ENCODE measurements at places on chromosomes 11 and 22. TPM values are rescaled to one million over a fixed set of nuclear protein-coding genes. Genes with fewer than 3 reads are reported as not detected.

GRCh38 chr11:83611600-83611999 lies 325.4 kb upstream of the CCDC90B start:
- no peak for DNase-seq

DNA sequence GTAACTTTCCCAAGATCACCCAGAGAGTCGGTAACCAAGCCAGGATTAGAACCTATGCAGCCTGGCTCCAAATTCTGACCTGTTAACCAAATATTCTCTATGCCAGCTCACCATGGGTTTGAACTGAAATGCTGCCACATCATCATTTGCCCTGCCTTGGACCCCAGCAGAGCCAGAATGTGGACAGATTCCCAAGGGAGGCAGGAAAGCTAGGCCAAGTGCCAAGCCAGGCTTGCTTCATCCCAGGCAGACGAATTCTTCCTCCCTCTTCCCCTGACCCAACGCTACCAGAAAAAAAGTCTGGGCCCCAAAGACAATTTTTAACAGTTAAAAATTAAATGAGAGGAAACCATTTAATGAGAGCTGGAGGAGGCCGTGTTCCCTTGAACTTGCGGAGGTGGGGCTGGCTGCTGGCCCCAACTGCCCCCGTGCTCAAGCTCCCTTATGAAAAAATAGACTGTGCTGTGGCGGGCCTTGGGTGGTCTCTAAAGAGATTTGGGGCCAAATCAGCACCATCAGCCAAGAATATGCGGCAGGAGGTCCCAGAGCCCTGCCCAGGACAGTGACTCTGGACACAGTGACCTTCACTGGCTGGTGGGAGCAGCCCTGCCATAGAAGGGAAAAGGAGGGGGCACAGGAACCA lies 184.1 kb upstream of the SYT13 start:
- DNase-seq, result no peak

- peak; percentile 59 for DNase-seq
Observed at GRCh38 chr11:57527056-57527631, 3.4 kb downstream of the TIMM10 start.

GRCh38 chr22:23250056-23250784 lies 69.9 kb downstream of the BCR start:
- no peak for DNase-seq

GRCh38 chr22:19779011-19779421 lies 18.4 kb downstream of the TBX1 start:
- no peak for DNase-seq

DNA sequence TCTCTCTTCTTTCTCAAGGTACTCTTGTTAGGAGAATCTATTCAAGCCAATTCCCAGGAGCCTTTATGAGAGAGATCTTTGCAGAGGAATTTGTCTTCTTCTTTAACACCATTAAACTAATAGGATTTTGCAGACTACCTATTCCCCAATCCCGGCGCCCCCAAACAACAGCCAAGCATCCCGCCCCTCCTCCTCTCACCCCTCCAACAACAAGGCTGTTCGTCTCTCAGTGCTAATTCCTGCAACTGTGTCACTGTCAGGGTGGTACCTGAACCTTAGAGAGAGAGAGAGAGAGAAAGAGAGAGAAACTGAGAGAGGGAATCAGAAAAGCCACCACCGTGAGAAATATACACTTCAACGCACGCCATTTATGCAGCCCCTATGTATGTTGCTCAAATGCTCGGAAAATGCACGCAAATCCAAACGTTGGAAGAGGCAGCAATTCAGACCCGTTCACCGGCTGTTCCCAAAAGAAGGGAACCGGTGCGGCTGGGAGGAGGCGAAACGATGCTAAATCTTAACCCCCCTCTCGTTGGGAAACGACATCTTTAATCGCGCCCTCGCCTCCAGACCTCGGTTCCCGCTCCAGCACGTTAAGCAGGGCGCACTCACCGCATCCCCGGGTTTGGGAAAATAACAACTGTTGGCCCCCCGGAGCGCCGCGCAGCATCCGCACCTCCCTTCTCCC lies 961 bp downstream of the KCNA4 start:
- no peak for DNase-seq

DNA sequence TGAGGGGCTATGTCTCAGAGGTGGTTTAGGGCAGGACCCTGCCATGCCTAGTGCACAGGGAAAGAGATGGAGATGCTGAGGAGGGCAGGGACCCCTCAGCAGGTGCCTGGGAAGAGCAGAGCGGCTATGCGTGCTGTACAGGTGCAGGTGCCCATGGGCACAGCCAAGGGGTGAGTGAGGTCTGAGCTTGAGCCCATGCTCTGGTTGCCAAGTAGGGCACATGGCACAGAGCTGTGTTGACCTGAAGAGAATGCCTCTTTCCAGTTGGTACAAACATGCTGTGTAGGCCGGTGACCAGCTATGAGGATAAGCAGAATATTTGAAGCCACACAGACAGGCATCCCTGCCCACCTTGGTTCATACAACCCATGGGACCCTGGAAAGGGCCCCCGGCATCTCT lies 65.8 kb upstream of the NECTIN1 start:
- no peak for DNase-seq

DNA sequence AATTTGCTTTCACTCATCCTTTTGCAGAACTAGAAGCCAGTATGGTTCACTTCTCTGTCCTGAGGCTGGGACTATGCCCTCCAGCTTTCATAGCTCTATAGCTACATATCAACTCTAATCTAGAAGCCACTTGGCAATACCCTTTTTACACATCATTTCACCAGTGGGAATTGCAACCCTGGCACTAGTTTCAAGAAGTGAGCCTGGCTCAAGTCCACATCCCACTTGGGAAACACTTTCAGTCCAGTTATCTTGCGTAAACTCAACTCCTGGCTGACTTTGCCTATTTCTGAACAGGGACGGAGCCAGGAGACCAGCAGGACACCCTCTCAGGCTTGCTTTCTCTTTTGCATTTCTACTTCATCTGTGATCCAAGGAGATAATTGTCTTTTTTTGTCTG lies 19.9 kb upstream of the FAT3 start:
- DNase-seq, result no peak

GRCh38 chr11:4665424-4665823 lies 21.6 kb downstream of the OR51E1 start:
- no peak for DNase-seq

GRCh38 chr22:19169947-19170318 lies 8.6 kb downstream of the SLC25A1 start:
- no peak for DNase-seq

DNA sequence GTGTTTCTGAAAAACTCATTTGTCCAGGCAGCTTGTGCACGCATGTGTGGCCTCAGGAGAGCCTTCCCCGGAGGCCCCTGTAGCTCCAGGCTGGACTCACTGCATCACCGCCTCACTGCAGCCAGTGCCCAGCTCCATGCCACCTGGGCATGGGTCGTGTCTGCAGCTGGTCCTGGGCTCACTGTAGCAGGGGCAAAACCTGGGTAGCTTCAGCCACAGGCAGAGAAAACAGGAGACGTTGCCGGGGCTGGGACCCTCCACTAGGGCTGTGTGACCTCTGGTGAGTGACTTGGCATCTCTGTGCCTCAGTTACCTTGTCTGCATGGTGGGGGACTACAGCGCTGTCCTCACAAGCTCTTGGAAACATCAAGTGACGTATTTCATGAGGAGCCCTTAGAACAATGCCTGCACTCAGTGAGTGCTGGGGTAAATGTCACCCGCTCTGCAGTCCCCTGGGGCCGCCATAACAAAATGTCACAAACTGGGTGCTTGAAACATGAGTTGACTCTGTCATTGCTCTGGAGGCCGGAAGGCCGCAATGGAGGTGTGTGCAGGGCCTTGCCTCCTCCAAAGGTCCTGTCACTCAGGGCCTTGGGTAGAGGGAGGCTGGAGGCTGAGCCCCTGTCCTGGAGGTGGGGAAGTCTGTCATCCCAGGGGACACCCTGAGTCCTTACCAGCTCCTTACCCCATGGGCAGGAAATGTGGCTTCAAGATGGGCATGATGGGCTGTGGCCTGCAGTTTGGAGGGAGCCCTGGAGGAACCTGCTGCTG lies 488.7 kb downstream of the TBC1D22A start:
- no peak for DNase-seq

GRCh38 chr11:129021295-129021694 lies 78.6 kb upstream of the TP53AIP1 start:
- no peak for DNase-seq

DNA sequence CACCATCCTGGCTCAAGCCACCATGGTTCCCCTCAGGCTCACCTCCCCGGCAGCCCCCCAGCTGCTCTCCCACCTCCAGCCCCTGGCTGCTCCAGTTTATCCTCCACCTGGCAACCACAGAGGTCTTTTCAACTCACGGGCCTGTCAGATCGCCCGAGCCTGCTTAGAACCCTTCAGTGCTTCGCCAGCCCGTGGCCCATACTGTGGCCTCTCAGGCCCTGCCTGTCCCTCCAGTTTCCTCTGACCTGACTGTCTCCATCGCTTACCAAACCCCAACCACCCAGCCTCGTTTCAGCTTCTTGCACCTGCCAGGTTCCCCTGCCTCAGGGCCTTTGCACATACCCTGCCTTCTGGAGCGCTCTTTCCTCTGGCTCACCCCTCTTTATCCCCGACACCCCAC lies 6.9 kb downstream of the KCNC1 start:
- no peak for DNase-seq

GRCh38 chr11:14420223-14420622 lies 61.2 kb upstream of the RRAS2 start:
- DNase-seq, result no peak

- DNase-seq, result no peak
Observed at GRCh38 chr11:83063073-83063754, 8.5 kb downstream of the RAB30 start.

- DNase-seq, result no peak
Observed at GRCh38 chr11:120524536-120525085, 13.1 kb downstream of the GRIK4 start.

Gene ANO3
- not detected for total RNA-seq

Gene OR10D3
- not detected for total RNA-seq

Gene MRGPRE
- not detected for total RNA-seq

Gene OR56B4
- total RNA-seq, result not detected

Gene CEP126
- 9.1 TPM for total RNA-seq

Gene IRAG1
- 0.35 TPM for total RNA-seq

Gene ACTN3
- total RNA-seq, result 0.18 TPM
